ENCODE measurements at places on chromosomes 7 and 10. TPM values are rescaled to one million over a fixed set of nuclear protein-coding genes. Genes with fewer than 3 reads are reported as not detected.

DNA sequence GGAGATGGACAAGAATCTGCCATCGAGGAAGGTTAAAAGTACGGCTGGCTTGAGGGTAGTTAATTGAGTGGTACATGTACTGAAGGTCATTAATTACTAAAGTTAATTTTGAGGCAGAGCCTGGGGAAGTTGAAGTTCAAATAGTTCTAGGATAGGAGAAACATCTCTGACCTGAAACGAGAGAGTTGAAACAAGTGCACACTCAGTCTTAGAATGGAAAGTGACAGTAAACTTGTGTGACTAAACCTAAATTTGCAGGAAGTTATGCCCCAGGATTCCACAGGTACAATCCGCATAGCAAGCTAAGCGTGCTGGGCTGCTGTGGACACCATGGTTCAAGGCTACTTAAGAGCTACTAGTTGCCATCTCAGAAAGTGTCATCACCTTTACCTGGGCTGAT is 209.9 kb downstream of the CHCHD3 start:
- DNase-seq, result no peak

DNA sequence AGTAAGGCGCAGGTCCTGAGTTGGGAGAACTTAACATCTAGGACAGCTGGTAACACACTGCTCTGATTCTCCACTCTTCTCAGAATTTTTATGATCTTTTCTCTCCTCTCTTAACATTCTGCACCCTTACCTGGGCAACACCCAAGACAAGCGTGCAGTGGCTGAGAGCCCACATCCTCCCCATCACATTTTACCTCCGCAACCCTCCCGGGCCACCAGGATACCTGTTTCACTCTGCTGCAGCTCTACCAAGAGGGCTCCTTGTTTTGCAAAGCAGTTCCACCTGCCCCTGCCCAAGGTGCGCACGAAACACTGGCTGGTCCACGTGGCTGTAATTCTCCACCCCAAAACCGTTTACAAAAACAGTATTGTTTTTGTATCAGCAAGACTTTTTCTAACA is 81.5 kb downstream of the ITIH5 start:
- no peak for DNase-seq

DNA sequence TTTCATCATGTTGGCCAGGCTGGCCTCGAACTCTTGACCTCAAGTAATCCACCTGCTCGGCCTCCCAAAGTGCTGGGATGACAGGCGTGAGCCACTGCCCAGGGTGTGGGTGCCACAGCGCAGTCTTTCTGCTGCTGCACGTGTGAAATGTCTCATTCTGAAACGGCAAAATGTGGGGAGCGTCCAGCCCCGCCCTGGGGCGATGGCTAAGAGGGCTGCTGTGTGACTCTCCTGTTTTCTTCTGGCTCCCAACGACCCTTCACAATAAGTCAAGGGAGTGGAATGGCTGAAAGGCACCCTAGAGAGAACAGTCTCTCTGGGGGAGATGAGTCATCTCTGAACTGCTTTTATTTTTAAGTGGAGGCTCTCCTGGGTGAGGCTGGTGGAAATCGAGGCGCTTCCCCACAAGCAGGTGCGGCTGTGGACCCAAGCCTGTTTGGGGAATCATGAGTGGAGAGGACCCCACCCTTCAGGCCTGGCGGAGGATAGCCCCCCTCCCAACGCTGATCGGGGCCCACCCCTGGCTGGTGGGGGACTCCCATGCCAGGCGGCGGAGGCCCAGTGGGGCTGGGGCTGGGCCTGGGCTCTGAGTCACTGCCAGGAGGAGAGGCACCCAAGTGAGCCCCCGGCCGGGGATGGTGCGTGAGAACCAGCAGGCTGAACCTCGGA is 18.0 kb downstream of the ADAP1 start:
- no peak for DNase-seq

DNA sequence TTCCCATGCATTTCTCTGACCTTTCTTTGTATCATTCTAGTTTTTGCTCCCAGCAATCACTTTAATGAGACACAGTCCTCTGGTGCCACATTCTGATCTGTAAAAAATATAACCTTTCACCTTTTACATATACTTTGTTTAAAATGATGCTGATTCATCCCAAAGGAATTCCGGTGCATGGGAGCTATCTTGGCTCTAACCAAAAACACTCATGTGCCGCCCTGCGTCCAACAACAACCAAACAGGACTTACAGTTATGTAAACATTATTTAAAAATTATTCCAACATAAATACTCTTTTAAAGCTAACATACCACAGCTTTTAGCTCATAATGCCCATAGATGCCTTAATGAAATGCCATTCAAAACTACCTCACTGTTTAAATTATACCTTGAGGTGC is 7.7 kb upstream of the OPALIN start:
- DNase-seq, result no peak

DNA sequence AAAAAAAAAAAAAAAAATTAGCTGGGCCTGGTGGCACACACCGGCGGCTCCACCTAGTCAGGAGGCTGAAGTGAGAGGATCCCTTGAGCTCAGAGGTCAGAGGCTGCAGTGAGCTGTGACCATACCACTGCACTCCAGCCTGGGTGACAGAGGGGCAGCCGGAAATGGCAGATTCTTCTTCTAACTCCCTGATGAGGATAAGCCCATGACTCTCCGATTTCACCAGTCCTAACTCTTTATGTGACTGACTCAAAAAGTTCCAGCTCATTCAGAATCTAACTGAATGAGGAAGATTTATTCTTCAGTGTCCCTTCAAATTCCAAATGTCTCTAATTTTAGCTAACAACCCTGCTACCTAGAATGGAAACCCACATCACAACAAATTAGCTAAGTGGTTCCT is 4.2 kb downstream of the C10orf67 start:
- no peak for DNase-seq

DNA sequence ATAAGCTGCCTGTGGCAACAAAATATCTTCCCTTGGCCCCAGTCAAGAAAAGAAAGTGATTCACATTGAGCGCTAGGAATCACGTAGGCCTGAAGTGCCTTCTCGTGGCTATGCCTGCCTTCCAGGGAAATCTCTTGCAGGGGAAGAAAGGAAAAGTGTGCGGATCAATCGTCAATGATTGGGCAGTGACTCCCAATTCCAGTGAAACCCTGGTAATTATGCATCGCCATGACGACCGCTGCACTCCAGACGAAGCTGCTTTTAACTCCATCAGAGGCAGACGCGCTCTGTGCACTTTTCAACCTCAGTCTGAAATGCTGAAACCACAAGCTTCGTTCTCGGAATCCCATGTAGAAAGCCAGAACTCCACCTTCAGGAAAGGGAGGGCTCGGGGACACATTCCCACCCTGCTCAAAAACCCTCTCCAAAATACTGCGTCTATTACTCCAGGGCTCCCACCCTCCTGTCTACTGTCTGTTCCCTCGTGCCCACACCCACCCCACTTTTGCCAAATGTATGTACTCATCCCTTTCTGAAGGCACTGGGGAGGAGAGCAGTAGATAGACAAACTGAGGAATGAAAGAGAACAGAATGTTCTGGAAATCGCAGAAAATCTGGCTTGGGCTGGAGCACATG is 24.2 kb upstream of the PRKAG2 start:
- no peak for DNase-seq

GRCh38 chr7:31875424-31875823 is 188.4 kb downstream of the PPP1R17 start:
- DNase-seq, result no peak

GRCh38 chr7:2542916-2543871 is 12.1 kb downstream of the BRAT1 start:
- no peak for DNase-seq

- DNase-seq, result no peak
These were observed 162.1 kb downstream of the ZNF438 start for GRCh38 chr10:30869566-30869965.

DNA sequence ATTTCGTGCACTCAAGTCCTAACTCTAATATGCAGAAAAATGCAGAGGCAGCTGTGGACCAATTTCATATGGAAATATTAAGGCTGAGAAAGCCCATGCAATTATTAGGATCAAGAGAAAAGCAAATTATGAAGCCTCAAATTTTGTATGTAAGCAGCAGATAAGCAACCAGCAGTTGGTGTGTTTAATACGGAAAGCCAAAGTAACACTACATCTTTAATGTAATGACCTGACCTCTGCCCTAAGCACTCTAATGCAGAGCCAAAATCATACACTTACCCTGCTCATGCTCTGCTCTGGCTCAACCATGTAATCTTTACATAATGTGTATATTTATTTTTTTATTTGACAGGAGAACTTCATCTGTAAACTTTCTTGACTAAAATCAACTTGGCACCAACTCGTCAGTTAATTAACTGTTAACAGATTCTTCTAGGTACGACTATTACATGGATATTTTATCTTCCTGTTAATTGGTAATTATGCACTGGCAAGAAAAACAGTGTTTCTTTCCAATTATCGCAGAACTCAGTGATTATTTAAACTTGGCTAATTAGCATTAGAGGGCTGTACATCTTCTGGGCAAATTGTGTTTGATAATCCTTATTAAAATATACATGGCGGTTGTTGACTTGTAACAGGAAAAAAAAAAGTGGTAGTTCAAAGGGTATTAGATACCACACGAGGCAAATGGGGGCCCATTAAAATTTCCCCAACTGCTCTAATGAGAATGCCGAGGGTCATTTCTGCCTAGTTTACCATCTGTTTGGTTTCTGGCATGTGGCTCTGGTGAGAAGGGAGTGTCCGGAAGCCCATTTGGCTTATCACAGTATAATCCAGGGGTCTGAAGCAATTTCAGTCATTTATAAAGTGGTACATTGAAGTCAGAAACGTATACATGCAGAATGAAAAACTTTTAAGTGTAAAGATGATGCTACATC is 94.5 kb downstream of the RELN start:
- no peak for DNase-seq

DNA sequence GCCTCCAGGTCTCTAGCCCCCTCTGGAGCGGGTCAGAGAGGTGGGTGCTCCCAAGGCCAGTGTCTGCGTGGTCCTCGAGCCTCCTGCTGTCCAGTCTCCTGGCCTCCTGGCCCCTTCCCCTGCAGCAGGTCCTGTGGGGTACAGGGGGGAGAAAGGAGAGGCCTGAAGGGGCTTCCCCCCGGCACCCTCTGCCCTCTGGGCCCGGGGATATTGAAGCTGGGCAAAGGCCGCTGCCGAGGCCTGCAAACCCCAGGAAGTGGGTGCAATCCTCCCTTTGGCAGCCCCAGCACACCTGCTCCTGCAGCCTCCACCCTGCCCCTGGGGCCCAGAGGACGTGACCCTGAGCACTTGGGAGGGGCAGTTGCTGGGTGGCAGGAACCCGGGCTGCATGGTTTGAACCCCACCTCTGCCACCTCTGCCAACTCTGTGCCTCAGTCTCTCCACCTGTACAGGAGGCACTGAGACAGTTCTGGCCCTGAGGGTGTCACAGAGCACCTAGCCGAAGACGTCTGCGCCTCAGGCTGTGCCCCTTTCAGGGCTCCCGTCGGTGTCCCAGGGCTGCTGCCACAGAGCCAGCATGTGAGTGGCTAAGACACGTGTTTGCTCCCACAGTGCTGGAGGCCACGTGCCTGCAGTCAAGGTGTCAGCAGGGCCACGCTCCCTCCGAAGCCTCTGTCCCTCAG is 59.1 kb upstream of the INPP5A start:
- DNase-seq, result no peak

DNA sequence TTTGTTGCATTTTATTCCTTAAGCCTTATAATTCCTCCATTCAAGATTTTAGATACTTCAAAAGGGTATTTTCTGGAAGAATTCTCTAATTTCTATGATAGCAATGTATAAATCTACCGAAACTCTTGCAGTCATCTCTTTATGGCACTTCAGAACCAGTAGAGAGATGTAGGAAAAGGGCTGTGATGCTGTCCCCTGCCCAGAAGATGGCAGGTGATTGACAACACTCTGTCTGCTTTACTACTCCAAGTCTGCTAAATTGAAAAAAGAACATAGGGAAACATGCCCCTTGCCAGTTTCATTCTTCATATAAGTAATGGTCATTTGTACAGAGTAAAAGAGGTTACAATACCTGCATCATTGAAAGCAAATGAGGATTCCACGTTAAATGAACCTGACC is 5.1 kb downstream of the TCTN3 start:
- DNase-seq, result no peak

DNA sequence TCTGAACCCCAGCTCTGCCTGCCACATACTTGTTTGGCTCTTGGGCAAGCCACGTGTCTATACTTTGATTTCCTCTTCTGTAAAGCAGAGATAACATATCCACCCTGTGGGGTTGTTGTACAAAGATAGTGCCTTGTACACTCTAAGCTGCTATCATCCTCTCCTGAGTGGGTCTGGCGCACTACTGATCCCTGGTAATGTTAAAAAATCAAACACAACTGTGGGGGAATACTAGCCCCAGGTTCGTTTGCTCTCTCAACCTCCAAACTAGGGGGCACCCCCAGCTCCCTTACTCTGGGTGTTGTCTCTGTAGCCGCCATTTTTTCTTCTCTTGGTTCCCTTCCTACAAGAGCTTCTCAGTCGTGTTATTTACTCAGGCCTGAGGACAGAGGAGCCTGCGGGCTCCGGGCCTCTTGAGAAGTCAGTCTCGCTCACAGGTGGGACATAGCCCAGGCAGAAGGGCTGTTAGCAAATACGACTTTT is 1.0 kb downstream of the POLM start:
- DNase-seq, result no peak

DNA sequence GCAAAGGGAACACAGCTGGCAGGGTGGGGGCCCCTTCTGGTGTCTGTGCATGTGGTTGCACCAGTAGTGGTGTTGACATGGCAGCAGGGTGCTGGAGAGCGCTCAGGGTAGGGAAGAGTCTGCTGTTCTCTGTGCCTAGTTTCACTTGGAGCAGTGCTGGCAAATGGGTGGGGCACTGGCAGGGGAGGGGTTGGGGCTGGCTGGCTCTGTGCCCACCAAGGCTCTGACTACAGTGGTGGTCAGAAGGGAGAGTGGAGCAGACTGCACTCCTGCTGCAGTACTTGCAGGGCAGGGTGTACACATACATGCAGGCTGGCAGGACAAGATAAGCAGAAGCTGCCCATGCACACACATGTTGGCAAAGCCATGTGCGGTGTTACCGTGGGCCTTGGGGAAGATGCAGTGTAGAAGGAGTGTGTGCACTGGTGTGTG is 18.2 kb downstream of the FAM25A start:
- DNase-seq, result no peak

- DNase-seq, result no peak
These were observed 86.0 kb downstream of the AKR1D1 start for GRCh38 chr7:138162236-138162635.

- DNase-seq, result no peak
These were observed 102.3 kb downstream of the DNAJB6 start for GRCh38 chr7:157439149-157439548.

Gene MOGAT3
- total RNA-seq, result not detected

Gene CYP3A4
- total RNA-seq, result not detected

Gene COMMD3
- total RNA-seq, result 58.6 TPM

Gene LANCL2
- total RNA-seq, result 40.2 TPM

Gene AGR2
- 1.7 TPM for total RNA-seq

Gene SP8
- 3.3 TPM for total RNA-seq

Gene CALHM1
- not detected for total RNA-seq
